PC-3 (cell line): ENCODE measurements at places on chromosomes 7 and 10. TPM values are rescaled to one million over a fixed set of nuclear protein-coding genes. Genes with fewer than 3 reads are reported as not detected.

- no peak for DNase-seq
These were observed 340.7 kb downstream of the EXOC4 start for GRCh38 chr7:133593561-133593960.

- DNase-seq = no peak
These were observed 9.2 kb downstream of the GLCCI1 start for GRCh38 chr7:7977774-7978173.

The LRRC61 gene
- total RNA-seq = 15.1 and 16.4 TPM in 2 replicates

GRCh38 chr7:102875700-102876295 is 37.0 kb upstream of the LRRC17 start:
- peak; percentile 97 for DNase-seq

DNA sequence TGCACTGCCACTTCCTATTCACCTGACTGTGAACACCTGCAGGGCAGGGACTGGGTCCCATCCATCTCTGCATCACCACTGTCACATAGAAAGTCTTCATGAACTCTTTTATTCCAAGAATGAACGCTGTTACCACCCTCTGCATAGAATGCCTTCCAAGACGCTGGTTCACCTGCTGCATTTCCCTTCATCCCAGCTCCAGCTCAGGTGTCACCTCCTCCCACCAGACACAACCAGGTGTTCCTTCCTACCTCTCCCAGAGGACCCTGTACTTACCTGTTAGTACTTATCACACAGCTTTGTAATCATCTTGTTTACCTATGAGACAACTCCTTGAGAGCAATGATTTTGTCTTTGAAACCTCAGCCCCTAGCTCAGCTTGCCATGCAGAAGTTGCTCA is 31.1 kb downstream of the SORBS1 start:
- DNase-seq = no peak

DNA sequence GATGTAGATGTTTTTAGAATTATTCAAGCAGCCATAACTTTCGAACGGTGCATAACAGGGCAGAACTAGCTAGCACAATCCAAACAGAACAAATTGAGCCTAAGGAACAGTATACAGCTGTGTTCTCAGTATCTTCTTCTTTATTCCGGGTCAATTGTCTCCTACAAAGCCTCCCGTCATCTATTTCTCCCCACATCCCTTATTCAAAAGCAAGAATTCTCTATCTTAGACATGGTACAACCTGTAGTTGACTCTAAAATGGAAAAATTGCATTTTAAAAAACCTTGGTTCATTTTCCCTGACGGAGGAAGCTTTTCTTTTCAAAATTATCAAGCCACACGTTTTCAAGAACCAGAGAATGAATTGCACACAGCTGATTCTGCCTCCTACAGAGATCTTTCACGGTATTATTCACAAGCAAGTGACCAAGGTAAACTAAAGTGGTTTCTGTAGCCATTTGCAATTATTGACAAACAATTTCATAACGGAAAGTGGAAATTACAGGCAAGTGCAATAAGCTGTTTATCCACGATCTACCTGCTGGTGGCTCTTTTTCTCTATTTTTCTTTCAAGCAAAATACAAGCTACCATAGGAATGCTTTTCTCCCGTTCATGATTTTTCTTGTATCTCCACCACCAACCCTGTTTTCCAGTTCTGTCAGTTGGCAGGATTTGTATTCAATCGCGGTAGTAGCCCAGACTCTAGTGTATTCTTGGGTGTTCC is 2.3 kb downstream of the GRM8 start:
- DNase-seq = peak; percentile 13

The TMEM225B gene
- total RNA-seq = not detected in 2 replicates

GRCh38 chr7:129803546-129804081 is 149.1 kb downstream of the UBE2H start:
- DNase-seq = no peak

The HUS1 gene
- 15.3 and 23.2 TPM in 2 replicates for total RNA-seq

- no peak for DNase-seq
These were observed 20.8 kb downstream of the LAT2 start for GRCh38 chr7:74230446-74231231.

GRCh38 chr10:44742248-44742647 is 168.9 kb upstream of the TMEM72 start:
- no peak for DNase-seq
